ENCODE measurements at places on chromosomes 7 and 10.

DNA sequence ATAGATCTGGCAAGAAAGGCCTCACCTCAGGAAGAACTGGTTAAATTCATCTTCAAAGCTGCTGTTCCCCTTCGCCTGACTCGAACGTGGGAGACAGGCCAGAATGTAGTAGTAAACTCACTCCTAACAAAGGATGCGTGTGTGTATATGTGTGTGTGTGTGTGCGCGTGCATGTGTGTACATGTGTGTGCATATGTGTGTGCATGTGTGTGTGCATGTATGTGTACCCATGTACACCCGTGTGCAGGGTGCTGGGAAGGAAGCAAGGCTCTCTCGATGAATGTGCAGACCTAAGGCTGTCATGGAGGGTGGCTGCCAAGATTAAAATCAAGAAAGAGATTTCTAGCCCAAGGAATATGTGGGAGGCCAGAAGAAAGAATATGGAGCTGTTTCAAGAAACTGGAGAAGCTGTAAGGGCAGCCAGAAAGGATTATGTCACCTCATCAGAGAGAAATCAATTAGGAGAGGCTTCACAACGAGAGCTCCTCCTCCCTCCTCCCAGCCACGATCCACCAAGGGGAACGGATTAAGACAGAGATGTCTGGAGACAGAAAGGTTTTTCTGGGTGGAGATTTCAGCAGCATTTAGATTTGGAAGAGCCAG lies 34.0 kb upstream of the LBX1 start:
- no peak for DNase-seq

DNA sequence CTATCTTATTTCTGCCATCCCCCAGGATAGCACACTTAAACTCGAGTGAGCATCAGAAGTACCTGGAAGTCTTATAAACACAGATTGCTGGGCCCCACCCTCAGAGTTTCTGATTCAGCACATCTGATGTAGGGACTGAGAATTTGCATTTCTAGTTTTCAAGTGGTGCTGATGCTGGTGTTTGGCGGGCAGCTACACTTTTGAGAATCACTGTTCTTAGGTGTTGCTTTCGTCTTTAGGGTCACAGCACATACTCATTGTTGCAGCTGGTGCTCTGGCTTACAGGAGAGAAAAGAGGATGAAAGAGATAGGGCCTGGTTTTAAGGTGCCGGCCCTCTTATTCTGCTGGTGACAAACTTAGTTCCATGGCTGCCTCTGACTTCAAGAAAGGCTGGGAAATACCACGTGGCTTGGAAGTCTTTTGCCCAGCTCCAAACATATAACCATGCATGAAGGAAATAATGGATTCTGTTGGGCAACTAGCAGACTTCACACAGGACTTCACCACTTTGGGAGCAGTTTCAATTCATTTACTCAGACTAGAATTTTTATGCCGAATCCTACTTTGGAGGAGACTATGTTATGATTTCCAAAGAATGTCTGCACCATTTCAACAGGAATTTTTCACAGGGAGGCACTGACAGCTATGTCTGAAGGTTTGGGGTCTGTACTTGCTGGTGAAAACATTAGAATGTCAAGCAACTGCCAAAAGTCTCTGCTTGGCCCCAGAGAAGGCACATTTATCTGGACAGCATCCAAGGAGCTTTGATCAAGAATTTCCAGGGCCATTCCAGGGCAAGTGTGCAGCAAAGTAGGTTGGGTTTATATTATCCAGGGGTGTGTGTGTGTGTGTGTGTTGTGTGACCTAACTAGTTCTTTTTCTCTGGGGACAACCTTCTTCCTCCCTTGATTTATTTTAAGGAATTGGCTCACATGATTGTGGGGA lies 6.9 kb upstream of the MINDY4 start:
- DNase-seq, result no peak

DNA sequence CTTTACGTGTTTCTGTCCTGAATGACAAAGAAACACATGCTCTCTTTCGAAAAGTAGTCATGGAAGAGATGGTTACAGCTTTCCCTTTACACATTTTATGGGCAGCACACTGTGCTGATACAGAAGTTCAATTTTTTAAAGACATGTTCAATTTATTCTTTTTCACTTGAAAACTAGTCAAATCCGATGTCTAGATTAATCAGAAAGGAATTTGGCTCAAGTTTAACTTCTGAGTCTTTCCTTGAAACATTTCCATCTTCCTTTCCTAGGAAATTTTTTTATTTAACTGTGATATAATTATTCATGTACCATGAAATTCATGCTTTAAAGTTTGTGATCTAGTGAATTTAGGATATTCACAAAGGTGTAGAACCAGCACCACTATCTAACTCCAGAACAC lies 360.1 kb downstream of the TNS3 start:
- no peak for DNase-seq

DNA sequence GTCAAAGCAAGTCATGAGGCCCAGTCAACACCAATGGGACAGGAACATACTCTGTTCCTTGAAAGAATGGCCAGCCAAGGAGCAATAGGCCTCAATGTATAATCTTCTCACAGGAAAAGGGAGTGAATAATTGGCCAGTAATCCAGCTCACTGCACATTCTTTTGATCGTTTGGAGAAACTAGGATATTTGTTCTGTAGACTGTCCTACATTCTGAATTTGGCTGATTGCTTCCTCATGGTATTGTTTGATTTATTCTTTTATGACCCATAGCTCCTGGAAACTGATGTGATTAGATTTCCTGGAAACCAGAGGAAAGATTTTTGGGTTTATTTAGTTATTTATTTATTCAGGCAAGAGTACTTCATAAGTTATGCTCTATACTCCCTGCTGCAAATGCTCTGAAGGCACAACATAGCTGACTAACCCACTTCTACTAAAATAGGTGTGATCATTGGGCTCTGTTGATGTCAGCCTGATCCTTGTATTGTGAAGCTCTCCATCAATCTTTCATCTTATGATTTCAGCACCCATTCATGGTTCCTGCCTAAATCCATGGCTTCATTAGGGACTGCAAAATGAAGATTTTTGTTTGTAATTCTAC lies 745.2 kb downstream of the SUGCT start:
- DNase-seq, result no peak

All from T-helper 1 cell (primary cell).